ENCODE measurements at places on chromosomes 6 and 20. TPM values are rescaled to one million over a fixed set of nuclear protein-coding genes. Genes with fewer than 3 reads are reported as not detected.
A peak's percentile ranks its signal among the peaks of the same experiment; 100 is the strongest.

- no peak for DNase-seq
These were observed 8.5 kb upstream of the ANGPT4 start for GRCh38 chr20:924639-925038.

DNA sequence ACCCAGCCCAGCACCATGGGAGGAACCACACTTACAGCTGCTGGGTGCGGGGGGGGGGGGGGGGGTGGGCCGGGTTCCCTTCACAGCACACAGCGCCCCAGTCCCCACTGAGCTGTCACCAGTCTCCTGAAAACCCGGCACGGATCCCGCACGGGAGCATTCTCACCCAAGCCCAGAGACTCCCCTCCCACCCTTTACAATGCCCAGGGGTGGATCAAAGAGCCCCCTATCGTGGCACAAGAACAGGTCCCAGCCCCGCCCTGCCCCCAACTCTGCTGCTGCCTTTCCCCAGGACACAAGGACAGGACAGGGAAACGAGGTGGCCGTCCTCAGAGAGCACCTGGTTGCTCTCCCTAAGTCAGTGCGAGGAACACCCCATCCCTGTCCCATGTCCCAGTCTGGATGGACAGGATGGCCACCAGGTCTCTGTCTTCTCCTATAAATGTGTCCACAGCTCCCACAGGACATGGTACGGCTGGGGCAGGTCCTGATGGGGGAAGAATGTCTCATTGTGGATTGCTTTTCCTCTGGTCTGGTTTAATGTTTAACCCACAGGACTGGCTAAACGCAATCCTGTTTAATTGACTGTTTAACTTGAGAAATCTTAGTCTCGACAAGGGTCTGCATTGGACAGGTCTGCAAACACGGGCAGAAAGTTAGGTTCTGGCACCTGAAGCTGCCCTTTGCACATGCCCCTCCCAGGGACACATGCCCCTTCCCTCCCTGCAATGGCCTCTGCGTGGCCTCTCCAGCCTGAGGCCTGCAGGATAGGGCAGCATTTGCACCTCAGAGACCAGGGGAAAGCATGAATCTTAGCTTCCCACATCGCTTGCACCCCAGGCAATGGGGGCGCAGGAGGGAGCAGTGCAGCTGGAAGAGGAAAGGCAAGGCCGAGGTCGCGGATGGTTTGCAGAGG lies 45.3 kb downstream of the DACT2 start:
- no peak for DNase-seq

DNA sequence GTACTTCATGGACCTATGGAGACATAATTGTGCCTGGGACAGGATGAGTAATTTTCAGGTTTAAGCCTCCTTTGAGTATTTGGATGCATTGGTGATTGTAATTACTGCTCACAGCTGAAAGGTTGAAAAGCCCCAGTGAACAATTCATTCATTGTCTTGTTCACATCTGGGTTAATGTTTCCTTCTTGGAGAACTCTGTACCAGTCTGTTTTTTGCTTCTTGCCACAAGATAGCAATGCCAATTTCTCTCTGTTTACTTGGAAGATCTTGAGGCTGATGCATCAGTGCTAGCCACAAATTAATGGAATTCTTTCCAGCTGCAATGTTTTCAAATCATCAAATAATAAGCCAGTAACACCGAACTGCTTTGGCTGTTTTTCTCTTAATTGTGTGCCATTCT lies 207.8 kb downstream of the BMP2 start:
- DNase-seq: no peak

DNA sequence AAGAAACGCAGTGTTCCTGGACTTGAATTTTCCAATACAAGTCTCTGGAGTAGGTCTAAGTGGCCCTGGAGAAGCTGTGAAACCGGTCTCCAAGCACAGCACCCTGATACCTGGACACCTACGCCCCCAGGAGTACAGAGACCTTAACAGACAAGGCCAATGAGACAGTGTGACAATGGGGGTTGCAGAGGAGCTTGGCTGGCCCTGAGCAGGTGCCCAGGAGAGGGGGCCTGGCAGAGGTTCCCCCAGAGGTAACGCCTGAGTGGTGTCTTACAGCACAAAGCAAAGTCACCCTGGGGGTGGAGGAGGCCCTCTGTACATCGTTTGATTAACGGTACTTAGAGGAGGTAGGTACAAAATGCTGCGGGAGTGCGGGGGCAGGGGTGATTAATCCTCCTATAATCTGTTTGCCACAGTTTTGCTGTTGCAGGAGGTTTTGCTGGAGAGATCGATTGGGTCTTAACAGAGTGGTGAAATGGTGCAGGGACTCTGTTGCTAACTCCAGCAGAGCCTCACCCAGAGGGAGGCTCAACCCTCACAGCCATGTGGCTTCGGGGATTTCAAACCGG lies 37.3 kb upstream of the APCDD1L start:
- peak; percentile 59 for DNase-seq

- no peak for DNase-seq
These were observed 9.7 kb downstream of the ATG5 start for GRCh38 chr6:106315765-106316374.

Gene C2
- 2.4 TPM for total RNA-seq

Gene HRH3
- not detected for total RNA-seq

DNA sequence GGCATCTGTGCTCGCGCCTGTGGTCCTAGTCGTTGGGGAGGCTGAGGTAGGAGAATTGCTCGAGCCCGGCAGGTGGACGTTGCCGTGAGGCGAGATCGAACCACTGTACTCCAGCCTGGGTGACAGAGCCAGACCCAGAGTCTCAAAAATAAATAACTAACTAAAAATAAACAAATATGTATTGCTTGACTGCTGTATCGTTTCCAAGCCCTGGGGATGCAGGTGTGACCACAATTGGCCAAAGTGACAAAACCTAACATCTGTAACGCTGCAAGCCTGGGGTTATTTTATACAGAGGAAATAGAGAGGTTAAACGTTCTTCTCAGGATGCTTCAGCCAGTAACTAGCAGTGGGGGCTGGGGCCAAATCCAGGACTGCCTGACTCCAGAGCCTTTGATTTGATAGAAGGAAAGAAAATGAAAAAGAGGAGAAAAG lies 1.9 kb upstream of the SRSF3 start:
- DNase-seq: no peak

Gene RNF182
- total RNA-seq: 11.0 TPM

DNA sequence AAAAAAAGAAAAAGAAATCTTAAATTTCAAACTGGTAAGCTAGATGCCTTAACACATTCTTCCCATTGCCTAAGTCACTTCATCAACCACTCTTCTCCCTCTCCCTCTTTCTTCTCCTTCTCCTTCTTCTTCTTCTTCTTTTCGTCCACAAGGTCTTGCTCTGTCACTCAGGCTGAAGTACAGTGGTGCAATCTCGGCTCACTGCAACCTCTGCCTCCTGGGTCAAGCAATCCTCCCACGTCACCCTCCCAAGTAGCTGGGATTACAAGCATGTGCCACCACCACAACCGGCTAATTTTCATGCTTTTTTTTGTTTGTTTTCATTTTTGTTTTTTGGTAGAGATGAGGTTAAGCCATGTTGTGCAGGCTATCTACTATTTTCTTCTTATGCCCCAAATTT lies 60.2 kb downstream of the GPR63 start:
- no peak for DNase-seq

DNA sequence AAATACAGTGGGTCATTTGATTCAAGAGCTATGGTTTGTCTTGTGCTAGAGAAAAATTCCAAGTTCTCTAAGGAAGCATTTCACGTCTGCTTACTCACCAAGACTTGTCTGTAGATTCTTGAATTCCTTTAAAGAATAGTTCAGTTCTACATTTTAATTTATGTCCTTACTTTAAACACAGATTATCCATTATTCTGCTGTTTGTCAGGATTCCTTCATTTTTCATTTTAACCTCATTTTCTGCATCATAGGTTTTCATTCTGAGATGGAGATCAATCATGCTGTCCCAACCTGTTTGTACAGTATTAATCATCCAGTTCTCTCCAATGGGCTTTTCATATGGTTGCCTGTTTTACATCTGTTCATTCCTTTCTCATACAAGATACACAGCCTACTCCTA lies 24.5 kb upstream of the POPDC3 start:
- no peak for DNase-seq

Gene KHDC1L
- total RNA-seq: not detected

GRCh38 chr20:31945785-31946184 lies 6.1 kb downstream of the PDRG1 start:
- DNase-seq: no peak

Data from osteocyte (in vitro differentiated cells).